ENCODE measurements at places on chromosomes 13 and 19.

GRCh38 chr13:48402325-48402932, 10.5 kb downstream of the LPAR6 start:
- no peak for DNase-seq

- no peak for DNase-seq
These were observed 15.3 kb downstream of the DYRK1B start for GRCh38 chr19:39818626-39819097.

DNA sequence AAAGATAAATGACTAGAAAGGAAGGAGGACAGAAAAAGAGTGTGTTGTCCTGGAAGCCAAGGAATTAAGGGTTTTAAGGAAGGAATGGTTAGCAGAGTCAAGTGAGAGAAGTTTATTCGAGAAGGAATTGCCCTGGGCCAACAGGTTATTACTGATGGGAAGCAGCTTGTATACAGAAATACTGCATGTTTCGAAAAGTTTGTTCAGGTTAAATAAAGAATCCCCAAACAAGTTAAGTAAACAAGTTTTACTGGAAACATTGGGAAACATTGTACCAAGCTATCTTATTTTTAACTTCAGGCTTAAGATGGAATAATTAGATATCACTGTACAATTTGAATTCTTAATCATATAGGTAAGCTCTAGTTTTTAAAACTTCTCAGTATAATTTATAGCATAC, 28.2 kb upstream of the FBXL3 start:
- DNase-seq, result no peak

DNA sequence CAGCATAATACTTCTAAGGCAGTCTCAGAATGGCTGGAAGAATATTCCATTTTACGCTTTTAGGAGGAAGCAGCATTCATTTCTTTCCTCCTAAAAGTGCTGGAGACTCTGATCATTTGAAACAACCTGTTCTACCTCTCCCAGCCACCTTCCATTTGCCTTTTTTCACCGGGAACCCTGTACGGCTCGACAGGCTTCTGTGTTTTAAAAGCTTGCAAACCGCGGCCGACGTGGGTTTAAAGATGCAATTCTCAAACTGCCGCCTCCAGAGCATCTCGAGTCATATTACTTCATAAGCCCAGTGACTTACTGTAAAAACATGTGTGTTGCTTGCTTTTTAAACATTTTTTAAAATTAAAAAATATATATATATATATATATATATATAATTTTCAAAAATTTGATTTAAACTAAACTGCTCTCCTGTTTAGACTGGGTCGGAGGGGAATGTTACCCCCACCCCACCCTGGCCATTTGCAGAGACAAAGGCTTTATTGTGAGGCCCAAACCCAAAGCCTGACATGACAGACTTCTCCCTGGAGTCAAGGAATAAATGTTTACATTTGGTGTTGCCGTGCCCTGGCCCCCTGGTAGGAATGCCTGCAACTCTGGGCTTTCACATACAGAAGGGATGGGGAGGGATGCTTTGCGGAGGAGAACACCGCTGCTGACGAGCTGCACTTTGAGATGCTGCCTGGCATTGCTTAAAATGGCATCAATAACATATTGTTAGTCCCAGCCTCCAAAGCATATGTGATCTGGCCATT, 30.4 kb downstream of the ZNF536 start:
- no peak for DNase-seq

DNA sequence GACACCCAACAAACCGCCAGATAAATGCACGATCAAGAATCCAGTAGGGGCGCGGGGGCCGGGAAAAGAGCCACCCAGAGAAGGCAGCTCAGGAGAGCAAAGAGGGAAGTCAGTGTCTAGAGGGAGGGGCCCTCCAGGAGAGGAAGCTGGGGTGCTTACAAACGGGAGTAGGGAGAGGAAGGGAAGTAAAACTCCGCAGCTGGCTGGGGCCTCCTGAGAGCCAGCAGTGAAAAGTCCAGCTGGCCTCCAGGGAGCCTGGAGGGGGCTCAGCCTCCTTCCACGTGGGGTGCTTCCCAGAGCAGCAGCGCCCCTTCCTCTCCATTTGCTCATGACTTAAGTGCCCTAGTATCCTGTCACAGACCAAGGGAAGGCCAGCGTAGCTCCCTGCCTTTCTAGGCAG, 51.8 kb downstream of the TMED1 start:
- no peak for DNase-seq

DNA sequence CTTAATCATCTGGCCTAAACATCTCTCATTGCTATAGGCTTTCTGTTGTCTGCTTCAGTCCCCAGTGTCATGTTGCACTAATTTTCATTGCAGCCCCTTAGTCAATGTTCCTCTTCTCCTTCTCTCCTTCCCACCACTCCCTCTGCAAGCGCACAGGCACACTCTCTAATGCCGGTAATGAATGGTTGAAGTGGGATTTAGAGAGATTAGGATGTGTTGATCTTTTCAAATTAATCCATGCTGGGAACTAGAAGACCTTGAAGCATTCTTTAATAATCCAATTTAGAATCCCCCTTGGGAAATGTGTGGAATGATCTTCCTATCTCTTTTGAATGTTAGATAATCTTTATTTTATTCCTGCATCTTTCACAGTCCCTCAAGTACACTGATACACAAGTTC, 33.2 kb upstream of the NDFIP2 start:
- no peak for DNase-seq
